SJSA1 (cell line): ENCODE measurements at places on chromosomes 1 and 21. TPM values are rescaled to one million over a fixed set of nuclear protein-coding genes. Genes with fewer than 3 reads are reported as not detected.

DNA sequence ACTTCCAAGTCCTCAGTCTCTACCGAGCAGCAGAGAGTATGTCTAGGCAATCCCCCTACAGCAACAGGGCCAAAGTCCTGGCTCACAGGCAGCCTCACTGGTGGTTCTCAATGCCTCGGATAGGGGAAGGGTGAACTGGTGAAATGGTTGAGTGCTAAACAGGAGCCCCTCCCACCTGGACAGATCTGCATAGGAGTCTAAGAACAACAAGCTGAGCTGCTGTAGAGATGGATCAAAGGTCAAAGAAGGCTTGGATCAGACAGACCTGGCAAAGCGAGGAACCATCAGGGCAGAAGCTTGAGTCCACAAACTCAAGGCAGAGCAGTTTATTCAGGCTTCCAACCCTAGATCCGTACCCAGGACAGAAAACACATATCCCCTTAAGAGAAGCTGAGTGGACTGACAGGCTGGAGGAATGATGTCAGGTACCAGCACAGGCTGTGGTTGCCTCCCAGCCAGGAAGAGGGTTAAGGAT lies 31.8 kb downstream of the RABIF start:
- DNase-seq = no peak

GRCh38 chr1:116686723-116687352 lies 19.3 kb upstream of the IGSF3 start:
- no peak for DNase-seq

- DNase-seq = peak; percentile 60
These were observed 26.0 kb downstream of the VAMP4 start for GRCh38 chr1:171715813-171716251.

DNA sequence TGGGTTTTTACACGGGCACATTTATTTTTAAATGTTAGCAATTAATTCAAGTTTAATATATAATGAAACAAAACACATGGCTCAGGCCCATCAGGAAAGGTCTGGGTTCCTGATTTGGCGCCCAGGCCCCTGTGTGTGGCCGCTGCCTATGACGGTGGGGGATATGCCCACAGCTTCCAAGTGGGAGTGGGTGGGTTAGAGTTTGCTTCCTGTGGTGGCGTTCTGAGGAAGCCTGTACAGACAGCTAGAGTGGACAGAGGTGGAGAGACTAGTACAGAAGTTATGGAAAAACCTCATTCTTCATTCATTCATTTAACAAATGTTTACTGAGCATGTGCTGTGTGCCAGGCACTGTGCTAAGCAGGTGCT lies 22.4 kb upstream of the EPS8L3 start:
- DNase-seq = peak; percentile 16

- DNase-seq = no peak
These were observed 231.6 kb downstream of the NRIP1 start for GRCh38 chr21:14833241-14833640.

DNA sequence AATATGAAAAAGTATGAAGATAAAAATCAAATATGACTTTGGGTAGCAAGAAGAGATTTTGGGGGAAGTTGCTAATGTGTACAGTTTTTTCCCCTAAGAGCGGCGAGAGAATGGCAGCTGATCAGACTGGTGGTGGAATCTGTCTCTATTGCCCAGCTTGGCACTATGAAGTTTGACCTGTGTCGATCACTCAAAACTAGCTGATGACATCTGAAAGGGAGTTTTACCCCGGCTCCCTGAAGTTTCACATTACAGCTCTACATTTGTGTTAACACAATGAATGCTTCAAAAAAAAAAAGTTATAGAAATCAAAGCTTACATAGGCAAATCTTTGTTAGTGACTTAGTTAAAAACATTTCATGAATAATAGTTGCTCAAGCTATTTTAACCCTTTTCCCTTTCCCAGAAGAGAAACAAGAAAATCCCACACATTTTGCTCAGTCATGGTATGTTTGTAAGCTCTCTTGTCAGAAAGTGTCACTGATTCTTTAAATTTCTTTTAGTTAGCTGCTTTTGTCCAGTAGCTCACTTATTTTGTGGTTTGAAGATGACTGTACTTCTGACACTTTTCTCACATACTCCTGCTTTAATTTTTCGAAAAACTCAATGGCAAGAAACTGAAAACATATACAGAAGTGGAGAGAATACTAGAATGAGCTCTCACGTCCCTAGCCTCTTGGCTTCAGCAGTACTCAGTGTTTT lies 41.3 kb downstream of the DYRK1A start:
- peak; percentile 22 for DNase-seq

DNA sequence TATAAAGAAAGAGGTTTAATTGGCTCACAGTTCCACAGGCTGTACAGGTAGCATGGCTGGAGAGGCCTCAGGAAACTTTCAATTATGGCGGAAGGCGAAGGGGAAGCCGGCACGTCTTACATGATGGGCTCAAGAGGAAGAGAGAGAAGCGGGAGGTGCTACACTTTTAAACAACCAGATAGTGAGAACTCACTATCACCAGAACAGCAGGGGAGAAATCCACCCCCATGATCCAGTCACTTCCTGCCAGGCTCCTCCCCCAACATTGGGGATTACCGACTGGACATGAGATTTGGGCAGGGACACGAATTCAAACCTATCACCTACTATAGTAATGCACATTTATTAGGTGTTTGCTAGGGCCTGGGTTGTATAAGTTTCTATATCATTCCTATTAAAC lies 117.8 kb downstream of the ZMYM4 start:
- no peak for DNase-seq

- DNase-seq = no peak
These were observed 30.9 kb downstream of the RCAN1 start for GRCh38 chr21:34583926-34584563.

DNA sequence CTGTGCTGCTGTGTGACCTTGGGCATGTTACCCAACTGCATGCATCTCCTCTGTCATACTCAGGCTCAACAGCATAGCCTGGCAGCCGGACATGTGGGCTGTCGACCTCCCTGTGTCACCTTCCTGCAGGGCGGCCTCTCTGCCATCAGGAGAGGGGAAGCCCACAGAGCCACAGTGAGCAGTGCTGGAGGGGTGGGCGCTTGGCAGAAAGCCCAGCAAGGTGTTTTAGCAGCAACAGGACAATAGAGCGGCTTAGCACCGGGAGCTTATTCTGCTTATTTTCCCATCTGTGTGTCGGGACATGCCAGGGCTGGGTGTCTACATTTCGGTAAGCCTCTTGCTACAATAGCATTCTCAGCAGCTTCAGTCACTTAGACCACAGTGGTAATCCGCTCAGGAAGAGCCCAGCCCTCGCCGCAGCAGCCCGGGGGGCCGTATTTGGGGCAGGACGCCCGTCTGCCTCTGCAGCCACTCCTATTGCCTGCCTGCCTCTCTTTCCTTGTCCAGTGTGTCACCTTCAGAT lies 22.8 kb upstream of the CDK18 start:
- DNase-seq = no peak

DNA sequence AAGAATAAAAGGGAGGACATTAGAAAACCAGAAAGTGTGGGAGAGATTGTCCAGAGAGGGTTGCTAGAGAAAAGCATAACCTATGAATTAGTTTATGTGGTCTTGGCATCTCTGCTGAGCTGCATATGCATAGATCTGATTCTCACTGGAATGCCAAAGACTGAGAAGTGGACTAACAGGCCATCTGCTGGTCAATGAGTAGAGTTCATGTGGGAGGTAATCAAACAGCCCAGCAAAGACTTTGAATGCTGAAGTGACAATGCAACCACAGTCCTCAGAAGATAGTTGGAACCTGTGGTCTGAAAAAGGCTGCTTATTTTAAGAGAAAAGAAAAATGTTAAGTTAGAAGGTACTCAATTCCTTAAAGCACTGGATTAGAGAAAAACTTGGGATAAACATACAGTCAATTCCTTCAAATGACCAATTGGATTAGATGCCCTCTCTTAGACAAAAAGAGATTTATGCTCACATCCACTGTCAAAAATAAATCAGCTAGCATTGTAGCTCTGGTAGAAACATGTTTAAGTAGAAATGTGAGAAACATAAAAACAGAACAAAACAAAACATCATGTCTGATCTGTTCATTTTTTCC lies 382.8 kb downstream of the AMY1C start:
- DNase-seq = peak; percentile 21

DNA sequence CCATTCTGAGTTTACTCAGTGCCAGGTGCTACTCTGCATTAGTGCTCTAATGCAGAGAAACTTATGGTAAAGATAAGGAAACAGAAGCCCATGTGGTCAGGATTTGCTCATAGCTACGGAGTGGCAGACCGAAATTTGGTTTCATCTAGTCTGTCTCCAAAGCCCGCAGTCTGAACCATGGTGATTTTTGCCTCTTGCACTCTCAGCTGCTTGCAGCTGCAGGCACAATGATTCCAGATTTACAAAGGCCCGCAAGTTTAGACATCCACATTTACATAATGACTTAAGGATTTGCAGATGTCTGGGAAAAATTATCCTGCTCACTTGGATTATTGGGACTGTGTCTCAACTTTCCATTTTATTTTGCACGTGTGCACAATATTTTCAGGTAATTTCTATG lies 161.3 kb upstream of the KCNJ6 start:
- no peak for DNase-seq

GRCh38 chr1:118928739-118929554 lies 59.2 kb downstream of the TBX15 start:
- no peak for DNase-seq

GRCh38 chr1:1374589-1374928 lies 448 bp downstream of the AURKAIP1 start:
- DNase-seq = no peak

DNA sequence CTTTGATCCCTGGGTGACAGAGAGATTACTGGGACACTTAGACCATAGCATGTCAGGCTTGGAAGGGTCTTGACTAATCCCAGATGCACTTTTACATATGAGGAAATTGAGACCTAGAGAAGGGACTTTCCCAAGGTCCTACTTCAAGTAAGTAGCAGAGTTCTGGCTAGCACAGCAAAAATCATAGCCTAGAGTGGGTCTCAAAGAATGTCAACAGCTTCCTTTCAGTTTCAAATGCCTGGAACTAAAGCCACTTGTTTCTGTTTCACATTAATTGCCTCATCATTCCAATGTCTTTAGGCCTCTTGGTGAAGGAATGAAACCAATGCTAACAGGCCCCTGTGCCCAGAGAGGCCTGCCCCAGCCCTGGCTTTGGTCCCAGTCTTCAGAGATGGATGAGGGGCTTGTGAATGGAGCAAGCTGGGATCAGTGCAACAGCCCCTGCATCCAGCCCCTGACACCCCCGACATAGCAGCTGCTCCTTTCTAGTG lies 26.6 kb downstream of the ATF3 start:
- peak; percentile 41 for DNase-seq

DNA sequence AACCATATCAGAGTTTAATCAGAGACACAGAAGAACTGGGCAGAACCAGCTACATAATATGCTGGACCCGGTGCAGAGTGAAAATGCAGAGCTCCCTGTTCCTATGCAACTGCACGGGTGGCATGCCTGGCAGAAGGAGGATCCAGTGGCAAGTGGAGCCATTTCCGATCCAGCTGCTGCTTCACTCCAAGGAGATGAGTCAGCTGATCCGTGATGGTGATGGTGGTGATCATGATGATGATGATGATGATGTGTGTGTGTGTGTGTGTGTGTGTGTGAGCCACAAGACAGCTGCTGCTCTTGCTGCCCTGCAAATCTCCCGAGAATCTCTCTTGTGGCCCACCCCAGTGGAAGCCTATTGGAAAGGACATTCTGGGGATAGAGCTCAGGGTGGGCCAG lies 133.0 kb downstream of the URB2 start:
- peak; percentile 52 for DNase-seq

DNA sequence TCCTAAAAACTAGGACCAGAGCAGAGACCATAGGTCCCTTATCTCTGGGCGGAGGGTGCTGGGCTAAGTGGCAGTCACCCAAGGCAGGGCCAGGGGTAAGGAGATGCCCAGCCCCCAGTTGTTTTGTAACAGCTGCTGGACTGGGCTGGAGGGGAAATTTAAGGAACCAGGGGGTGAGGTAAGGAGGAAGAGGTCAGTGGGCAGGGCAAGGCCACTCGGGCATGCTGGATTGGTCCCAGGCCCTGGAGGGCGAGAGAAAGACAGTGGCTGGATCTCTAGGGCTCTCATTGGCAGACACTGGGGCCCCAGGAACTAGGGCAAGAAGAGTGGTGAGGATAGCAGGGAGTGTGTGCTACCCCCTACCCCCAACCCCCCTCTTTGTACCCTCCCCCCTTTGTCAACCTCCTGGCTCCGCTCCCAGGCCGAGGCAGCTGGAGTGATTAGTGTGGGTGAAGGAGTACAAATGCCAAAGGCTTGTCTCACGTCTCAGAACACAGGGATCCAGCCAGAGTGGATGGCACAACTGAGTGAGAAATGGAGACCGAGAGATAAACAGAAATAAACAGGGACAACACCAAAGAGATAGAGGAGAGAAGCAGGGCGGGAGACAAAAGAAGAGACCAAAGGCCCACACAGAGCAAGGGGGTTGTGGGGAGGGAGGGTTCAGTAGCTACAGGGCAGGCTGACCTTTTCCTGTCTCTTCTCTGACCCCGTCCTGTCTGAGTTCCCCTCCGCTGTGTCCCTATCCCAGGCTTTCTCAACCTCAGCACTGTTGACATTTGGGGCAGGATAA lies 20.5 kb upstream of the THRAP3 start:
- DNase-seq = no peak

- no peak for DNase-seq
These were observed 769 bp downstream of the GPSM2 start for GRCh38 chr1:108877348-108878159.

DNA sequence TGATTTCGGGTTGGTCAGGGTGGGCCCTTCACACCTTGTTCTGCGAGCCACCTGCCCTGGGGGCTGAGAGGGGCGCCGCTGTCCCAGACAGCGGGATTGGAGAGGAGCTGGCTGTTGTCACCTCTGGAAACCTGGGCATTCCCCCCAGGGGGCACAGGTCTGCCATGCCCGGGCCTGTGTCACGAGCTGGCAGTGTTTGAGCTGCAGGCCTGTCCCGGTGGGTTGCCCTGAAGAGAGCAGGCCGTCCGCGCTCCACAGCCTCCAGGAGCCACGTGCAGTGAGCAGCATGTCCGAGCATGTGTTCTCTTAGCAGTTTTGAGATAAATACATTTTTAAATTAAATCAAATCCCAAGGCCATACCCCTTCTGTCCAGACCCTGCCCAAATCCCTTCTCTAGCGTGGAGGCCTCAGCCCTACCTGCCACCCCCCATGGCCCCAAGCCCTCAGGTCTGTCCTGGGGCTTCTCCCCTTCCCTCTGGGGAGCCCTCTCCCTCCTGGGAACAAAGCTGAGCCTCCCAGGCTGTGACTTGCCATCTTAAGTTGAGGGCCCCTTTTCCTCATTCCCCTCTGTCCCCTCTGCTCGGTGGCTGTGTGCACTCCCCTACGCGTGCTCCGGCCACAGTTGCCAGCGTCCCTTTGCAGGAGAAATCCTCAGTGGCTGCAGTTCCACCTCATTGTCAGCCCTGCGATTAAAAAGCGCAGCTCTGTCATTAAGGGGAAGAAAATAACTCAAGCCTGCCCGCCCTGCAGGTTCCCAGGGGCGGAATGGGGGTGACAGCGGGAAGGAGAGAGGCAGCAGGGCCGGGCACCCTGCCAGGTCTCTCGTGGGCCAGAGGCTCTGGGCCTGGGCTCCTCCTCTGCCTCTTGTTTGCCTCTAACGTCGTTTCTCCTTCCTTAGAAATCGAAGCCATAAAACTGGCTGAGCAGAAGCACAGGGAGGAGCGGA lies 26.6 kb downstream of the SLX9 start:
- DNase-seq = no peak

GRCh38 chr1:5098981-5099385 lies 444.6 kb downstream of the AJAP1 start:
- no peak for DNase-seq

- no peak for DNase-seq
These were observed 27.4 kb upstream of the COQ8A start for GRCh38 chr1:226912587-226913176.

Gene EFNA4
- 4.7 and 4.8 TPM in 2 replicates for total RNA-seq

Gene RGS13
- not detected in 2 replicates for total RNA-seq

Gene ADAMTSL4
- total RNA-seq = 0.42 TPM in 1 of 2 replicates, not detected in the other

Gene LRRN2
- not detected in 2 replicates for total RNA-seq

Gene MXRA8
- 192 and 224 TPM in 2 replicates for total RNA-seq

Gene NEXN
- total RNA-seq = 31.4 and 36.0 TPM in 2 replicates

Gene MAP10
- not detected in 2 replicates for total RNA-seq

Gene A3GALT2
- not detected in 2 replicates for total RNA-seq

Gene TAS1R2
- not detected in 2 replicates for total RNA-seq
